ENCODE measurements at places on chromosomes 1 and 21.

GRCh38 chr1:48652334-48652733 is 124.4 kb downstream of the BEND5 start:
- DNase-seq, result no peak

DNA sequence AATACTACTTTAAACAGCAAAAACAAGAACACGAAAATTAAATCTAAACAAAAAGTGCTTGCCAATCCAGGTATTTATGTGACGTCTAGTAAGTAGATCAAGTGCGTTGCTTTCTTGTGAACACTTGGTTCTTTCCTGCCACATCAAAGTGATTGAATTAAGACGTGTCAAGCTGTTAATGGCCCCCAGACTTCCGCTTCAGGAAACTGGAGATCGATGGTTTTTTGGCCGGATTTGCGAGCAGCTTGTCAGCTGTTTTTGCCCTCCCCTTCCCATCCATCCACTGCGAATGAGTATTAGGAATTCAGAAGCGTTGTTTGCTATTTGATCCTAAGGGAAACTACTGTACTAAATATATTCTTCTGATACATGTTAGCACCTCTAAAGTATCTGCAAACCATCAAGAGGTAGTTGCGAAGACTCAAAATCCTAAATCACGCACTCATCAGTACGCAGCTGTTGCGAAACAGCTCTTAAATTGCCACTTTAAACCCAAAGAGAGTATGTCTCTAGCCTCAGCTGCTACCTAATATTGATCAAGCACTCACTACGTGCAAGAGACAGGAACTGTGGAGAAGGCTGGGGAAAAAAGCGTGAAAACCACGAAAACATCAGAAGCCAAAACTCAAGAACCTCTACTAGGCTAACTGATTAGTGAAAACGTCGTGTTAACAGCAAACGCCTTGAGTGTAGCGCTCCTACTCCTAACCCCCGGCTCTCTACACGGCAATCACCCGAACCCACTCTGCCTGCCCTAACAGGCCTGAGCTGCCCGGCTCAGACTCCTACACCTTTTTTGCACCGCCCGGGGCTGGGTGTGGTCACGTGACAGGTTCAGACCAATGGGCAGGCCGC is 473 bp upstream of the BRDT start:
- no peak for DNase-seq

DNA sequence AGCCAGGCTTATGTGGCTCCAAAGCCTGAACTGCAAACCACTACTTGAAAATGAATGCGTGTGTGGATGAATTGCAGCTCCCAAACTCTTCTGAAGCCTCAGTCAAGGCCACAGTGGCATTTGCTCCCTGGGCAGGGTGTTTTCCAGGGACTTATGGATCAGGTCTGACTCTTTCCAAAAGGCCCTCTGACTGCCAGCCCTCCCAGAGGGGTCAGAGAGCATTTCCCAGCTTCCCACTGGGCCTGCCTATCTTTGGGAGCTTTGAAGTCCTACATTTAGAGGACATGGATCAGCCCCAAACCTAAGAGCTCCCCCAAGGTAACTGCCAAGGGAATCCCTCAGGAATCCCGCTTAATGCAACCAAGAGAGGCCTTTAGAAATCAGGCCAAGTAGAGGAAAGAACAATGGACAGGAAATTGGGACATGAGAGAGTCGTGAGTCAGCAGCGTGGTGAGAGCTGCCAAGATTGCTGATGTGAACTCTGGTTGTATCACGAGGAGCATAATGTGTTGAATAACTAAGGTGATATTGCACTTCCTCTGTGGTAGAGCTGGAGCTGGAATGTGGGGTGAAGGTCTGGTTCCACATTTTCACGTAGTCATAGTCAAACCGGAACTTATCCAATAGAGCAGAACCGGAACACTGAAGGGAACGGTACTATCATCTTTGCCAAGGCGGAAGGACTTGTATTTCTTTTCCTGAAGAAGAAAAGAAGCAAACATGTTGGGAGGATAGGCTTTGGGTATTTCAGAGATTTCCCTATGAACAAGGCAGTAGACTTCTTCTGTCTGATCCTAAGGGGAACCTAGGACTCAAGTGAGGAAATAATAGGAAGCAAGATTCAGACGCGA is 99.4 kb upstream of the JUN start:
- no peak for DNase-seq

GRCh38 chr1:173126421-173126820 is 75.7 kb upstream of the TNFSF18 start:
- DNase-seq, result no peak

GRCh38 chr1:31435471-31436409 is 22.7 kb downstream of the SERINC2 start:
- no peak for DNase-seq

GRCh38 chr1:40824591-40825434 is 37.4 kb downstream of the CITED4 start:
- no peak for DNase-seq

- DNase-seq, result no peak
These were observed 80.1 kb upstream of the KCNK2 start for GRCh38 chr1:215002471-215002870.

DNA sequence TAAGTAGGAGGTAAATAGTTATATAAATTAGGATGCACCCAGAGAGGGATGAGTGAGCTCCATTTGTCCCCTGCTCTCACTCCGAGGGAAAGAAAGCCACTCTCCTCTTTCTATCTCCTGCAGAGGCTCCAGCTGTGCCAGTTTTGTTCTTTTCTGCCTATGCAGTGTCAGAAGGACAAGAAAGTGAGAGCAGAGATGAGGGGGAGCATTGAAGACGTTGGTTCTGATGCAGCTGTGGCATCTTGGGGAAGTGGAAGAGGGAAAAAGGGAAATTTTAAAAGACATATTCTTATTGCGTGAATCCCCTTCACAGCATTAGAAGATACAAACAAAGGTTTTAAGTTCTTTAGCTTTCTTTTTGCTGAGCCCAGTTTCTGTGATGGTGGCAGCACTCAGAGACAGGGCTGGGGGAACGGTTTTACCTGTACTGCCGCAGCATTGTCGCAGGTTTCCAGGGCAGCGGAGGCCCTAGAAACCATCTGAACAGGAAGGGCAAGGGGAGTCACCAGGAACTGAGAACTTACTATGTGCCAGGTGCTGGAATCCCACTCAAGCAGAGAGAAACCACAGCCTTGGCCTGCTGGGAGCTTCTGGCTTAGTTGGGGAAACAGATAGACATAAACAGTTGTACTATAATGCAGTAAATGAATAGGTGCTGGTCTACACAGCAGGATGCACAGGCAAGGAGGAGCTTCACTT is 44.9 kb upstream of the USP24 start:
- DNase-seq, result no peak

GRCh38 chr21:15096146-15096545 is 31.3 kb upstream of the NRIP1 start:
- DNase-seq, result no peak

GRCh38 chr1:115088871-115089419 is 358 bp downstream of the TSPAN2 start:
- no peak for DNase-seq

GRCh38 chr1:216119600-216119999 is 303.6 kb downstream of the USH2A start:
- no peak for DNase-seq

DNA sequence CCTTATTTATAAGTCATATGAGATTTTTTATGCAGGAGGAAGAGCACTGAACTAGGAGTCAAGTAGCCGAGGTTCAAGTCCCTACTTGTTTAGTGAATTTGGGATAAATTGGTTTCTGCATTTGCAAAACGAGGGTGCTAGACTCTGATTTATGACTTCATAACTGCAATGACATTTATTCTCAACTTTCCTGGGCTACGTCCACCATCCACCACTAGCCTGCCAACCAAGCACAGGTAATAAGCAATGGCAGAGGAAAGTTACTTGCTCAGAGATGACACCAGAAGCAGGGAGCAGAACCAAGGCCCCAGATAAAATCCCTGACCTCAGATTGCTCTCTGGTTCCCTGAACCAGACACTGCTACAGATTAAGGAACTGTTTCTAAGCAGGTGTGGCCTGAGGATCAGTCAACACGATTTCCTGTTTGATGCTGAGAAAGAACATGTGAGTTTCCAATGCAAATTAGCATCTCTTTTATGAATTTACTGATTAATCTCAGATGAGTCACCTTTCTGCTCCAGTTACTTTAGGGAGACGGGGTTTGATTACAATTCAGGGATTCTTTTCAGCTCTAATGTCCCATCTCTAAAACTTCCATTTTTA is 52.7 kb downstream of the PLPP3 start:
- DNase-seq, result no peak

DNA sequence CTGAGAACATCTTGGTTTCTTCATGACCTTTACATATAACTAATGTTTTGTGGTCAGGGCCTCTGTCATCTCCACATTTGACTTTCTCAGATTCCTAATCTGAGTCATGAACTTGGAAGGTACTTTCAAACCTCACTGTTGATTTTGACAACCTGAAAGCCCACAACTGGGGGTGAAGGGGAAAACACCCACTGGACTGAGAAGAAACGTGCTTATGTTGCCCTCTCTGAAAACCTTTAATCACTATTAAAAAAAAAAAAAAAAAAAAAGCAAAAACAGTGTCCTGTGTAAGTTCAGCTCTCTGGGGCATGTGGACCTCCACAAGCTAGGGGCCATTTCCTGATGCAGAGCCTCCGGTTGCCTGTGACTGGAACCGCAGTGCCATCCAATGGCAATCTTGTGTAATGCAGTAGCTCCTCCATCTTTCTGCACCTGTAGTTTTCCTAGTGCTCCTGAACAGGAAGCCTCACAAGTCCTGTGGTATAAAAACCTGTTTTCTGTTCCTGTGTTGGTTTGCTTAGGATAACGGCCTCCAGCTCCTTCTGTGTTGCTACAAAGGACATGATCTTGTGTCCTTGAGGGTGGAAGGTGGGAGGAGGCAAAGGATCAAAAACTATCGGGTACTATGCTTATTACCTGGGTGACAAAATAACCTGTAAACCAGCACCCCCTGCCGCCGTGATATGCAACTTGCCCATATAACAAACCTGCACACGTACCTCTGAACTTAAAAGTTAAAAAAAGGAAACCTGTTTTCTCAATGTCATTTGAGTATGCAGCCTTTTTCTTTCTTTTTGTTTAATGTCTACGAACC is 124.5 kb downstream of the ZNF648 start:
- no peak for DNase-seq

DNA sequence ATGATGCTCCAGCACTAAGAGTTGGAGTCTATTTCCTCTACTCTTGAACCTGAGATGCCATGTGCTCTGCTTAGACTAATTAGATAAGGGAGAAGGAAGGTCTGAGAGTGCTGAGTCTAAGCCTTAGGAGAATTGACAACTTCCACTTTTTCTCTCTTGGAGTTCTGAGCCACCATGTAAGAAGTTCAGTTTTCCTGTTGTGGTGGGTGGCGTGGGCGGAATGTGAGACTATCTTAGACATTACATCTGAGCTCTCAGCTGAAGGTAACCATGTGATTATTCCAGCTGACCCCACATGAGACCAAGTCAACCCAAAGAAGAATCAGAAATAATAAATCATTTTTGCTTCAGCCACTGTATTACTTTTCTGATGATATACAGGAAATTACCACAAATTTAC is 404.5 kb upstream of the LRRC7 start:
- no peak for DNase-seq

DNA sequence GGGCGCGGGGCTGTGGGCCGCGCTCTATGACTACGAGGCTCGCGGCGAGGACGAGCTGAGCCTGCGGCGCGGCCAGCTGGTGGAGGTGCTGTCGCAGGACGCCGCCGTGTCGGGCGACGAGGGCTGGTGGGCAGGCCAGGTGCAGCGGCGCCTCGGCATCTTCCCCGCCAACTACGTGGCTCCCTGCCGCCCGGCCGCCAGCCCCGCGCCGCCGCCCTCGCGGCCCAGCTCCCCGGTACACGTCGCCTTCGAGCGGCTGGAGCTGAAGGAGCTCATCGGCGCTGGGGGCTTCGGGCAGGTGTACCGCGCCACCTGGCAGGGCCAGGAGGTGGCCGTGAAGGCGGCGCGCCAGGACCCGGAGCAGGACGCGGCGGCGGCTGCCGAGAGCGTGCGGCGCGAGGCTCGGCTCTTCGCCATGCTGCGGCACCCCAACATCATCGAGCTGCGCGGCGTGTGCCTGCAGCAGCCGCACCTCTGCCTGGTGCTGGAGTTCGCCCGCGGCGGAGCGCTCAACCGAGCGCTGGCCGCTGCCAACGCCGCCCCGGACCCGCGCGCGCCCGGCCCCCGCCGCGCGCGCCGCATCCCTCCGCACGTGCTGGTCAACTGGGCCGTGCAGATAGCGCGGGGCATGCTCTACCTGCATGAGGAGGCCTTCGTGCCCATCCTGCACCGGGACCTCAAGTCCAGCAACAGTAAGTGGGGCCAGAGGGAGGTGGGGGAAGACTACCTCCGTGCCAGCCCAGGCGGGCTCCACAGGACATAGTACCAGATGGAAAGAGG is 808 bp downstream of the MAP3K21 start:
- DNase-seq, result no peak

- no peak for DNase-seq
These were observed 76.4 kb downstream of the LTN1 start for GRCh38 chr21:28916150-28916893.

DNA sequence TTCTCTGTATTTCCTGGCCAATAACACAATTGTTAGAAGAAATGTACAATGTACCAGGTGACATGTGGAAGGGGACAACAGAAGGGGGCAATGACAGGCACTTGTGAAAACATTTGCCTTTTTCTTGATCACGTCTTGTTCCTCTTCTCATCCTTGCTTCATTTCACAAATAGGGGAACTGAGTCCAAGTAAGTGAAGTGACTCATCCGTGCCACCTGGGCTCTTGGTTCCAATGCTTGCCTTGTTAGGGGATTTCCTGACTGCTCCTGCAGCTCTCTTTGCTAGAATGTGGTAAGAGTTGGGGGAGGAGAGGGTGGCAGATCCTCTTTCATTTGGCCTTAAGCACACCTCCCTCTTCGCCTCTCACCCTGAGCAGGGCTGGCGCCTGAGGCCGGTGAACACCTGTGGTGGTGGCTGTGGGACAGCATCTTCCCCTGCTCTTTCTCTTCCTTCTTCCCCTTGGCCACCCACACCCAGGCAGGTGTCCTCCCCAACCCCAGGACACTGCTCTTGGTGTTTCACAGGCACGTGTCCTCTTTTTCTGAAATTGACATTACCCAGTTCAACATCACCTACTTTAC is 2.2 kb upstream of the RHEX start:
- DNase-seq, result peak; percentile 20

DNA sequence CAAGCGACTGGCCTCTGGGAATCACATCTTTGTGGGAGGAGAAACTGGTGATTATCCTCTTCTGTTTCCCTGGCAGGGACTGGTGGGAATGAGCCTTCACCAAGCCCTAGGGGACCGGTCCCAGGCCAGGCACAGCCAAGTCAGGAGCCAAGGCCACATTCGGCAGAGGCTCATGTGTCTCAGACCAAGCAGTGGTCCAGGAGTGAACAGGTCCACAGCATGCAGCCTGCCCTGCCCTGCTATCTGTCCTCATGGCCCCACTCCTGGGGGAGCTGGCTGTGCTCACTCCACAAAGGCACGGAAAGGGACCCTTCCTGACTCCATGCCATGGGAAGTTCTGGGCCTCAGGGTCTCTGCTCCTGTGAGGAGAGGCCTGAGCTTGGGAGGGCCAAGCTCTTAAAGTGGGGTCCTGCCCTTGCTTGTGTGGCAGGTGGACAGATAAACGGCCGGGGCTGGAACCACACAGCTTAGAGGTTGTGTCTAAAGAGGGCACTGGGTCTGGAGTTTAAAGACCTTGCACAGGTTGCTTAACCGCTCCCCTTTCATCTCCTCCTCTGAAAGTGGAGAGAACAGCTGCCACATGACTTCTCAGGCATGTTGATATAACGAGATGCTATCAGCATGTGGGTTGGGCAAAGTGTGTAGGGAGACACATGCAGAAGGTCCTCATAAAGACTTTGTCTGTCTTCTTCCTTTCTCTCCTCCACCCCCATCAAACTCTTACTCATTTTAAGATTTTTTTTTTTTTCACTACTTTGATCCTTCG is 57.5 kb downstream of the CASQ2 start:
- DNase-seq, result no peak

- no peak for DNase-seq
These were observed 249.5 kb upstream of the POU3F1 start for GRCh38 chr1:38296047-38296446.

All from stimulated activated CD8-positive, alpha-beta memory T cell treated with anti-CD3 and anti-CD28 coated beads, Interleukin-4, amount 100 ng/mL, for 4 hours (primary cell).